GF-D8 (cell line): ENCODE measurements at places on chromosomes 1 and 21.

DNA sequence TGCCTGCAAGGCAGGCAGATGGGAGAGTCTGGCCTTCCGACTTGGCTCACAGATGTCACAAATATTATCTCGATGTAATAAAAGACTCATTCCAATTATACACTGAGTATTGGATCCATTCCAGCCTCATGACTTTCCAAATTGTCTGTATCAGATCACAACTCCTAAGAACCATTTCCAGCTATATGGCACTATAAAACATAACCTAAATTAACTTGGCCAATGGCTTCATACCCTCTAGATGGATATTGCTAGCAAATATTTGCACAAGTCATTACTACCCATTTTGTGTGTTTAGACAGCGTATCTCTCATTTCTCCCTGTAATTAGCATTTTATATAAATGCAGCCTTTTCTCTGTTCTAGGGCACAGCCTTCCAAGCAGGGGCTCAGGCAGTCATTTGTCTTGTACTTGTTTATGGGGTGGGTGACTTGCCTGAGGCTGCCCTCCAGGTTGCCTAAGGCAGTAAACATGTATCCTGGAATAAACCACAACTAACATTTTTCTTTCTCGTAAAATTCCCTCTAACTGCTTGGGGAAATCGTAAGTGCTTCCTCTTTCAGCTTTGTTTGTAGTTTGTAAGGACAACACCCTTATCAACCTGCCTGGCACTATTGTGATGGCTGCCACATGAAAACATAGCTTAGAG lies 70.6 kb upstream of the KCNJ6 start:
- DNase-seq: no peak

DNA sequence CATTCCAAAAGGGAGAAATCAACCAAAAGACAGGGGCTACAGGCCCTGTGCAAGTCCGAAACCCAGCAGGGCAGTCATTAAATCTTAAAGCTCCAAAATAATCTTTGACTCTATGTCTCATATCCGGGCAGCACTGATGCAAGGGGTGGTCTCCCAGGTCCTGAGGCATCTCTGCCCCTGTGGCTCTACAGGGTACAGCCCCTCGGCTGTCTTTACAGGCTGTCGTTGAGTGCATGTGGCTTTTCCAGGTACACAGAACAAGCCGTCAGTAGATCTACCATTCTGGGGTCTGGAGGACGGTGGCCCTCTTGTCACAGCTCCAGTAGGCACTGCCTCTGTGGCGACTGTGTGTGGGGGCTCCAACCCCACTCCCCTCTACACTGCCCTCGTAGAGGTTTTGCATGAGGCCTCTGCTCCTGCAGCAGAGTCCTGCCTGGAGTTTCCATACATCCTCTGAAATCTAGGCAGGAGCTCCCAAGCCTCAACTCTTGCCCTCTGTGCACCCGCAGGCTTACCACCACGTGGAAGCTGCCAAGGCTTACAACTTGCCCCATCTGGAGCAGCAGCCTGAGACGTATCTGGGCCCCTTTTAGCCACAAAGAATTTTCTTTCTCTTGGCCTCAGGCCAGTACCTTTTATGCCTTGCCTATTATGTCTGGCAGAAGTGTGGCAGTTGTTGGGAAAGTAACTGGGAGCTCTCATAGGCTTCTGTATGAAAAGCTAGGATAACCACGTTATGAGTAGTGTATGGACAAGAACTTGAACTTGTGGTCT lies 52.5 kb downstream of the POU2F1 start:
- DNase-seq: peak; percentile 66

DNA sequence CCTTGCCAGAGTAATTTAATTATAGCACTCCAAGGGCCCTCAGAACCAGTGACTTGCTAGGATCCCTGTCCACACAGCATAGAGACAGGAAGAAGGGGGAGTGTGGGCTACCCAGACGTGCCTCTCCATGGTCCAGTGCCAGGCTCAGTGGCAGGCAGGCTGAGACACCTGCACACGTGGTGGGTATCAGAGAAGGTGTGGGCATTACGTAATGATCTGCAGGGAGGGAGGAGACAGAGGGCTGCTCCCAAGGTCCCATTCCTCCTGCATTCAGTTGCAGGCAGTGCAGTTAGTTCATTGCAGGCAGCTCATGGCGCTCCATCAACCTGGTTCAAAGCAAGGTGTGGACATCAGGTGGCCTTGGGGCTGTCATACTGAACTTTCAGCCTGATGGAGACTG lies 49.9 kb downstream of the C8B start:
- DNase-seq: no peak

DNA sequence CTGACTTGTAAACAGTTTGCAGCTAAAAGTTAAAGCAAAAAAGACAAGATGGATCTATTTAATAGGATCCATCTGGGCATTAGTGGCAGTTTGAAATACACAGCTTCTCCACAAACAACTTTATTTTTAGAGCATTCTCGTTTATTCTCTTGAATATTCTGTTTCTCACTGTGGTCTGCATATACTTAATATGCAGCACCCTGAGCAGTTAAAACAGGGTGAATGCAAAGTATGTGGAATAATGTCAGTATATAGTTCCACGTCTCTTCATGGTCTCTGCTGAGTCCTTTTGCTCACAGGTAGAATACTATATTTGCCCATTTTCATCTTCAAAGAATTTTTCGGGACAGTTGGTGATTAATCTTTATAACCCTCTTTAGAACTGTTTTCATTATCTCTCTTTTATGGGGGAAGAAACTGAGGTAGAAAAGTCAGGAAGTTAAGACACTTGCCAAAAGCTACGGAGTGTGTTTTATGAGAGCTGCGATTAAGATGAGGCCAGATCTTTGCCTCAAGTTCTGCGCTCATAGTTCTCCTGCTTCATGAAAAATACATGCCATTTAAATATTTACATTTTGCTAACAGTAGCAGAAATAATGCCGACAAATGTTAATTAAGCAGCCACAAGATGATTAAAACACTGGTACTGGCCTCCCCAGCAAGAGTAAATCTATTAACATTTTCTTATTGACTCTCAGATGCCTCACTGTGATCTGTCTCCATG lies 115.6 kb downstream of the PTBP2 start:
- DNase-seq: no peak

- no peak for DNase-seq
Measured at GRCh38 chr1:886760-887159, 37.0 kb upstream of the SAMD11 start.

- DNase-seq: no peak
Measured at GRCh38 chr1:159985473-159985872, 31.4 kb upstream of the SLAMF9 start.

GRCh38 chr1:16184557-16185303 lies 27.7 kb downstream of the ARHGEF19 start:
- DNase-seq: no peak

DNA sequence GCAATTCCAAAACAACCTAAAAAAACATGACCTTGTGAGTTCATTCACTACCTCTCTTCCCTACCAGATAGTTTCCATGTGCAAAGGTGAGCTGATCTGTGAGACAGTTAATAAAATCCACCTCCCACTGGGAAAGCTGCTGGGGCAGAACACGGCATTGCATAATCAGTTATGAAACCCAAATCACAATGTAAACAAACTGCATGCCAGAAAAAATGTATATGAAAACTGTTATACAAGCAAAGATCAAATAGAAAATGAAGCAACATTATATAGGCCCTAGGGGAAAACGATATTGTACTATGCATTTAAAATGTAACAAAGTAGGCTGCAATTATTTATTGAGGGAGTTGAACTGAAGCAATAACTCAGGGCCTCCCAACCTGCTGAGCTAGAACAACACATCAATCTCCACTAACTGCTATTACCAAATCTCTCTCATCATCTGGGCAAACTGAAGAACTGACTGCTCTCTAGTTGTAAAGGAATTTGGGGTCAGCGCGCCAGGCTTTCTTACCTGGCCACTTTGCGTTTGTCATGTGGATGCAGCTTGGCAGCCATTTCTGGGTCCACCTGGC lies 31.0 kb downstream of the TRIT1 start:
- no peak for DNase-seq

DNA sequence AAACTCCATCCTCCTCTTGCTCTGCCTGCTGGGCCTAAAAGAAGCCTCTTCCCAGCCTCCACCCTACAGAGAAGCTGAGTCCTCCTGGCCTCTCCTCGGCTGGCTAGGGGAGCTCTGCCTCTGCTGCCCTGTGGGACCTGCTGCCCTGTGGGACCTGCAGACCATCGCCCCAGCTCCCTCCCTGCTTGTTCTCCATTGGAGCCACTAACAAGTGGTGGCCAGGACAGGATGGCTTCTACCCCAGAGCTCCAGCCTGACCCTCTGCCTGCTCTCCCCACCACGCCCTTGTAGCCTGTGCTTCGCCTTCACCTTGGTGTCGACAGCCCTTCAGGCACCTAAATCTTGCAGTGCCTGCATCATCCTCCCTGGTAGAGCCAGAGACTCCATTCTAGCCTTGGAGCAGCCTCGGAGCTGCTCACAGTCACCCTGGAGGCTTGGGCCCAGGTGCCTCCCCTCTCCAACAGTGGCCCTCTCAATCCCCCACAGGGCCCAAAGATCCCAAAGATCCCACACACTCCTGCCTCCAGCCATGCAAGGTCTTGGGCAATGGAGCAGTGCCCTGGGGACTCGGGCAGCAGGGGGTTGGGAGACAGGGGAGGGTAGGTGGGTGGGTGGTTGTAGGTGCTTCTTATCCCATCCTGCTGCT lies 3.0 kb downstream of the EPS8L3 start:
- DNase-seq: no peak

DNA sequence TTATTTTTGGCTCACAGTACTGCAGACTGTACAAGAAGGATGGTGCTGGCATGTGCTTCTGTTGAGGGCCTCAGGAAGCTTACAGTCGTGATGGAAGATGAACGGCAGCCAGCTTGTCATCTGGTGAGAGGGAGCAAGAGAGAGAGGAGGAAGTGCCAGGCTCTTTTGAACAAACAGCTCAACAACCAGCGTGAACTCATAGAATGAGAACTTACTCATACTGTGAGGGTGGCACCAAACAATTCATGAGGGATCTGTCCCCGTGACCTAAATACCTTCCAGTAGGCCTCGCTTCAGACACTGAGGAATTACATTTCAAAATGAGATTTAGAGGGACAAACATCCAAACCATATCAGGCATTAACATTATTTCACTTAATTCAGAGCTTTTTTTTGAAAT lies 84.7 kb downstream of the PKN2 start:
- DNase-seq: no peak

DNA sequence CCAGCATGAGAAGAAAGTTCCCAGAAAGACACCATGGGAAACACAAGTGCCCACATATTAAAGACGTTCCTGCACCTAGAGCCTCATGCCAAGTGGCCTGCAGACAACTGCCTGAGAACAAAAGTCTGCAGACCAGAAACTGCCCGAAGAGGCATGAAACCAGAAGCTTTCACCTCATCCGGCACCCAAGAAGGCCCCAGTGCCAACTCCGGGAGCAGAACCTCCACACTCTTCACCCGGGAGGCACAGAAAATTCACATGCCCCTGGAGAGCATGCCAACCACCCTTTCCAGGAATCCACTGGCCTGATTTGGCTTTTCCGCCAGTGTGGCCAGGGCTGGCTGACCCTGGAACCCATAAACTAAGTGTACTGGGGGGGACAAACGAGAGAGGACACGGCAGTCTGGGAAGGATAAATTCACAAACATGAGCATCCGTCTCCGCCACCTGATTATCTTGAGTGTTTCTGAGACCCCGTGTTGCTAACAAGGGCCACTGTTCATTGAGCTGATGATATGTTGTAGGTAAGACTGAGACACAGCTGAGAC lies 6.8 kb downstream of the TFF2 start:
- DNase-seq: no peak

- DNase-seq: no peak
Measured at GRCh38 chr1:93033785-93034184, 45.3 kb upstream of the MTF2 start.

GRCh38 chr1:111285879-111286278 lies 4.8 kb upstream of the CHIA start:
- DNase-seq: no peak

GRCh38 chr1:67777440-67777839 lies 55.8 kb downstream of the GNG12 start:
- DNase-seq: no peak

DNA sequence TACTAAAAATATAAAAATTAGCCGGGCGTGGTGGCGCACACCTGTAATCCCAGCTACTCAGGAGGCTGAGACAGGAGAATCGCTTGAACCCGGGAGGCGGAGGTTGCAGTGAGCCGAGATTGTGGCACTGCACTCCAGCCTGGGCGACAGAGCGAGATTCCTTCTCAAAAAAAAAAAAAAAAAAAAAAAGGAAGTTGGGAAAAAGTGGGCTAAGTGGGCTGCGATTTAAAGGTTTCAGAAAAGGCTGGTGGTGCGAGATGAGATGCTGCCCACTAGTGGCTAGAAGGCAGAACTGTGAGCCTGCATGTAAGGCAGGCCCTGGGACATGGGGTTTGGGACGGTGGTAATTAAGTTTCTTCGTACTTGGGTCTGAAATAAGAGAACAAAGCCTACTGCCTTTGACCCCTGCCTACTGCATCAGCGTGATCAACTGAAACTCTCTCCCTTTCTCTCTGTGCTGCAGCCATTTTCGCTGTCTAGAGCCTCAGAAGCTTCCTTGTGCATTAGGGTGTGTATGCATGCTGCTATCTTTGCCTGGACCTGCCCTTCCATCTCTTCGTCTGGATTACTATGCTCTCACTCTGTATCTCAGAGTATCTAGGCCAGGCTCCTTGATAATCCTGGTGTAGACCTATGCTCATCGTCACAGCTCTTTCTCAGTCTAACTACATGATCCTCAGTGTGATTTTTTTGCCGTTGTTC lies 12.4 kb downstream of the FMOD start:
- peak; percentile 3 for DNase-seq
